Activated CD8-positive, alpha-beta memory T cell treated with anti-CD3 and anti-CD28 coated beads for 1 hour (primary cell): ENCODE measurements at places on chromosomes 5 and 9.

DNA sequence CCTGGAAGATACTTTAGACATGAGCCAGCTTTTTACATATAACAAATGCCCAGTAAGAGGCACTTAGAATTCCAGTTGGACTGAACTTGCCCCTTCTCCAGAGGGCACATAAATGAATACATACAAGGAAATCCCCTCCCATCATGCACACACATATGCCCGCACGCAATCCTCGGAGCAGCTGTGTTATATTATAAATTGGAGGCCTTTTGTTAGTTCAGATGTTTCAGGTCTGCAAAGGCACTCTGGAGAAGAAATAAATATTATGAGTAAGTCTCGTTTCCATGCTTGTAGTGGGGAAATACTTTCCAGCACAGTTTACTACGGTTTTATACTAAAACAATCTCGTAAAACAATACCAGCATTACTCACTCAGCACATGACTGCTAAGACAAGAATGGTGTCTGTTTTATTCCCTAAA is 17.6 kb upstream of the MUSK start:
- DNase-seq, result no peak

- DNase-seq, result no peak
These were observed 329.4 kb downstream of the ELAVL2 start for GRCh38 chr9:23496489-23497136.

DNA sequence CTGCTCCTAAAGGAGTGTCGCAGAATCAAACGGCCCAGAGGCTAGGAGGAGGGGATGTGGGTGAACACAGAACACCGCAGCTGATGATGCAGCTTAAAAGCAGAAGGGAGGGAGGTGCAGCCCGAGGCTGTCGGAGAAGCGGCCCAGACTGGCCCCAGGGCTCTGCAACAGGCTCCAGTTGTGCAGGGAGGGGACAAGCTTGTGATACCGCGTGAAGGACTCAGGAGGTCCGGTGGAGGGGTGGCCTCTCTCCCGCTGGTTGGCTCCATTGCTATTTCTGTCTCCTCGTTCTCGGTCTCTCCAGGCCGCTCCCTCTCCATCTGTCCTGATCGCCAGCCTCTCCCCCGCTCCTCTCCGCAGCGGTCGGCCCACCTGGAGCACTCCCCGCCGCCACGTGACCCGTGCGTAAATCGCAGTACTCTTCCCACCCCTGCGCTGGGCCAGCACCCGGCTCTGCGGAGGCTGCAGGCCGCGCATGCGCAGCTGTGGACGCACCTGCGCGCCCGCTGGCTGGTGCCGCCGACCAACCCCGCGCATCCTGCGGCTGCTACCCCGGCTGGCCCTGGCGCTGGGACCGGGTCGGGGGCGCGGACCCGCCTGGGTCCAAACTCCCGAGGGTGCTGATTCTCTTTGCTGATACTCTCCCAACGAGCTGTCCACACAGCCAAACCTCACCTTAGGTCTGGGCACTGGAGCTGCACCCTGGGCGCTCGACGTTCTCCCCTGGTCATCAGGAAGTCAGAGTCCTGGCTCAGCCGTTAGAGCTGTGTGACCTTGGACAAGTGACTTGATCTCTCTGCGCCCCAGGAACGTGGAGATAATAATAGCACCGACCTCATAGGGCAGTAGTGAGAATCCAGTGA is 3.7 kb upstream of the STXBP1 start:
- peak; percentile 57 for DNase-seq

DNA sequence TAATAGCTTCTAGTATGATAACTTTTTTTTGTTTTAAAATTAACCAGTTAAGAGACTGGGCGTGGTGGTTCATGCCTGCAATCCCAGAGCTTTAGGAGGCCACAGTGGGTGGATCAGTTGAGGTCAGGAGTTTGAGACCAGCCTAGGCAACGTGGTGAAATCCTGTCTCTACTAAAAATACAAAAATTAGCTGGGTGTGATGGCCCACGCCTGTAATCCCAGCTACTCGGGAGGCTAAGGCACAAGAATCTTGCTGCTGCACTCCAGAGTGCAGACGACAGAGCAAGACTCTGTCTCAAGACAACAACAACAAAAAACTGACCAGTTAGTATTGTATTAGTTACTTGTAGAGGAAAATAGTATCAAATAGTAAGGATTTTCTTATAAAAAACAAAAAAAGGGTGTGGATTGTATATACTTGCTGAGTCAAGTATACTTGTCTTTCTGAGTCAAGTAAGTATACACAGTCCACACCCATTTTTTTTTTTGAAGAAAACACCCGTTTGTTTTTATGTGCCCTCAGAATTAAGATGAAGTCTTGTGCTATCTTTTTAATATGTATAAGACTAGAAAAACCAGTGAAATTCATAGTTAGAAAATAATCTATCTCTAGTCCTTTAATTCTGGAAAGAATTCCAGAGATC is 25.3 kb downstream of the UBAP1 start:
- DNase-seq, result no peak

DNA sequence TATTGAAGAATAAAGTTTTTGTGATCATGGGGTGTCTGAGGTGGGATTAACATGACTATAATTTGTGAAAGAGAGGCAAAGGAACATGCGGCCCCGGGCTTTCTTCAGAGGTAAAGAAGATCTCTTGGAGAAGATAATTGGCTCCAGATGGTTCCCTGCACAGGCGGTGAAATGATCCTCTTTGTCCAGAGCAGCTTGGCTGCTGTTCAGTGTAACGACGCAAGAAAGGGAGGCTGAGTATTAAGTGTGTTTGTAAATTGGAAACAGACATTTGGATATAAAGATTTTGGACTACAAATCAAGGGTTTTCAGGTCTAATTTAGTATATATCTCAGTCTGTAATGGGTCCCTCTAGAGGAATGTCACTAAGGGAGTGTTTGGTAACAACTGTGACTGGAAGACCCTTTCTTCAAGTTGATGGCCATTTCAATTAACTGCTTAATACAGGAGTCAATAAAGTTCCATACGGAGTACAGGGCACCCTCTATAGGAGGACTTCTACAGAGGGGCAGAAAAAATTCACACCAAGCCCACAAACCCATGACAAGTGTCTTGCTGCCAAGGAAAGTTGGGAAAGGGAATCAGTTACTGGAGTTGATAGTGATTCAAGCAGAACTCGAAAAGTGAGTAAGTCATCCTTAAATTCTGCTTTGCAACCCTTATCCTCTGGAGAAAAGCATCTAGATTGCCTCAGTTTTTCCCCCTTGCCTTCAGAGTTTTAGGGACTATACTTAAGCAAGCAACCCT is 4.1 kb downstream of the EQTN start:
- no peak for DNase-seq

GRCh38 chr5:54404568-54404967 is 50.9 kb upstream of the HSPB3 start:
- DNase-seq, result no peak

GRCh38 chr9:77783518-77783917 is 135.4 kb upstream of the GNA14 start:
- no peak for DNase-seq

GRCh38 chr9:20906326-20906725 is 125.1 kb downstream of the HACD4 start:
- no peak for DNase-seq

DNA sequence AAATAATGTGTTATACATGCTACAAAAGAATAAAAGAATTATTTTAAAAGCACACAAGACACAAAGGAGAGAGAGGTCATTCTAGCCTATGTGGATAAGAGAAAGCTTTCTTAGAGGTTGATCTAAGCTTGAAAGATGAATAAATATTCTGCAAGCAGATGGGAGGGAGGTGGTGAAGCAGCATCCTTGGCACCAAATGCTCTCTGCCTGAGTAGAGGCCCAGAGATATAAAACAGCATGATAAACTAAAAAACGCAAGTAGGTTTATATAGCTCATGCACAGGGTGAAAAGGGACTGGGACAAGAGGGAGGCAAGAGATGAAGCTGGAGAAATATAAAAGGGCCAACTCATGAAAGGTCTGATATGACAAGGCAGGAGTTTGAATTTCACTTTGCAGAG is 283.2 kb upstream of the POU5F2 start:
- no peak for DNase-seq

- no peak for DNase-seq
These were observed 114.6 kb upstream of the CD180 start for GRCh38 chr5:67311208-67311607.

GRCh38 chr5:79985288-79985687 is 5.8 kb downstream of the MTX3 start:
- DNase-seq, result no peak

GRCh38 chr9:113940077-113940476 is 64.0 kb downstream of the ZNF618 start:
- DNase-seq, result no peak

GRCh38 chr5:53601570-53601969 is 41.1 kb downstream of the NDUFS4 start:
- DNase-seq, result no peak

GRCh38 chr5:108382784-108383330 is 959 bp upstream of the FBXL17 start:
- no peak for DNase-seq

DNA sequence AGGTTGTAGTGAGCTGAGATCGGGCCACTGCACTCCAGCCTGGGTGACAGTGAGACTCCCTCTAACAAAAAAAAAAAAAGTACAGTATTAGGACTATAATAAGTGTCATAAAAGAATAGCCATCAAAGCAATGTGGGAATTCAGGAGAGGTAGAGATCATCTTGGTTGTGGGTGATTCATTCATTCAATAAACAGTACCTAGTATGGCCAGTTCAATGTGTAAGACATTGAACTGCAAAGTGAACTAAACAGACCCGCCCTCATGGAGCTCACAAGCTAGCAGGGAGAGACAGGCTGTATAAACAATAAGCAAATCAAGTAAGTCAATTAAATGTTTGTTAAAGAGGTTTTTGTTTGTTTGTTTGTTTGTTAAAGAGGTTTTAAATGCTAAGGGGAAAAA is 146.1 kb upstream of the RANBP3L start:
- DNase-seq, result no peak

GRCh38 chr5:137146402-137146890 is 352.7 kb downstream of the SPOCK1 start:
- no peak for DNase-seq
